Activated CD8-positive, alpha-beta T cell treated with anti-CD3 and anti-CD28 coated beads, Interleukin-2, amount 10 ng/mL, durations not matched to agents 7 days and 5 days (primary cell): ENCODE measurements at places on chromosomes 6 and 20.

GRCh38 chr20:4329232-4329631, 313.9 kb upstream of the RNF24 start:
- H3K27me3 ChIP-seq: peaks cover 6% of the 10 kb centered on the region
- no peaks in the 10 kb centered on the region for H3K4me1 ChIP-seq
- no peak for DNase-seq
- no peak overlapping the region for H3K4me3 ChIP-seq
- H3K27ac ChIP-seq: no peak overlapping the region

DNA sequence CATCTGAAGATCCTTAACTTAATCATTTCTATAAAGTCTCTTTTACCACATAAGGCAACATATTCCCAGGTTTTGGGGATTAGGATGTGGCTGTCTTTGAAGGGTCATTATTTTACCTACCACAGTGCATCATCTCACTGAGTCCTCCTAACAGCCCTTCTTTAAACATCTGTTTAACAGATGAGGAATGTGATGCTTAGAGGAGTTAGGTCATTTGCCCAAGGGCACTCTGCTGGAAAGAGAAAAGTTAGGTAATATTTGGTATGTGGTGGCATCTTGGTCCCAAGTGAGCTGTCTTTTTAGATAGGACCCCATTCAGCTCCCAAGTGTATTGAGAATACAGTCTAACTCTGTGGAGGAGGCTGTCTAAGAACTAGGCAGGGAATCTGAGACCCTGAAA, 11.0 kb downstream of the MMP24 start:
- no peak for DNase-seq
- peaks cover 3% of the 10 kb centered on the region for H3K27me3 ChIP-seq
- no peaks in the 10 kb centered on the region for H3K36me3 ChIP-seq
- H3K27ac ChIP-seq: no peak overlapping the region
- H3K4me3 ChIP-seq: no peak overlapping the region
- H3K4me1 ChIP-seq: peaks cover 8% of the 10 kb centered on the region

DNA sequence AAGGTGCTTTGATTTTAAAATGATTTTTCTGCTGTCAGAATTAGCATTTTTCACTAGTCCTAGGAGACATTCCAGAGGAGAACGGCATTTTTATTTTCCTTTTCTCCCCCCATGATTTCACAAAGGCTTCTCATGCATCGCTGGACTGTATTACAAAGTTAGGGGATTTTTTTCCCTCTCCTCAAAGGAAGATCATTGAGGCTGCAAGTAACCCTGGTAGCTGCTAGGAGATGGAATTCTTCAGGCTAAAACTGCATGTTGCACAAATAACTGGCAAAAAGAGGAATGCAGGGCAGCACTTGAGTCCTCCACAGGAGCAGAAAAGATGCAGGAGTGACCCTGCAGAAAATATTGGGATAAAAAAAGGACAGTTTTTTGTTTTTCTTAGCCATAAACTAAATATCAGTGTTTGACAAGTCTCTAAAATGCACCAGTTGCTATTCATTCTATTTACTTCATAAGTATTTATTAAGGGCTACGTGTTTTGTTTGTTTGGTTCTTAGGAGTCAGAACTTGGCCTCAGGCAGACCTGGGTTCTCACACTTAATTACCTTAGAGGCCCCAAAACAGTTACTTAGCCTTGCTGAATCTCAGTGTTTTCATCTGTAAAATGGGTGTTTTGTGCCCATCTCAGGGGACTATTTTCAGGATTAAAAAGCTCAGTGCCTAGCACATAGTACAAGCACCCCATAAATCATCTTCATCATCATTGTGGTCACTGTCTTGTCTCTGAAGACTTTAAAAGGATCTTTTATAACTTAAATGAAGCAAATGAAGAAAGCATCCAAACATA, 144.5 kb upstream of the ID4 start:
- H3K27me3 ChIP-seq: peaks cover 11% of the 10 kb centered on the region
- H3K27ac ChIP-seq: no peak overlapping the region
- H3K4me3 ChIP-seq: no peak overlapping the region
- H3K36me3 ChIP-seq: no peaks in the 10 kb centered on the region

- H3K27me3 ChIP-seq: peaks cover 5% of the 10 kb centered on the region
- H3K27ac ChIP-seq: no peak overlapping the region
- H3K4me1 ChIP-seq: no peaks in the 10 kb centered on the region
- peak; percentile 37 for DNase-seq
Measured at GRCh38 chr6:146700078-146700686, 101.4 kb downstream of the ADGB start.

GRCh38 chr6:90068703-90069523, 174.6 kb downstream of the GJA10 start:
- H3K4me1 ChIP-seq: peaks cover 82% of the 10 kb centered on the region
- H3K36me3 ChIP-seq: peaks cover 72% of the 10 kb centered on the region
- DNase-seq: no peak
- no peaks in the 10 kb centered on the region for H3K27me3 ChIP-seq
- peak overlapping the region; percentile 13 for H3K27ac ChIP-seq

GRCh38 chr6:18585032-18585573, 198.0 kb downstream of the RNF144B start:
- DNase-seq: no peak
- no peak overlapping the region for H3K4me3 ChIP-seq
- no peak overlapping the region for H3K27ac ChIP-seq
- H3K36me3 ChIP-seq: no peaks in the 10 kb centered on the region
- H3K4me1 ChIP-seq: no peaks in the 10 kb centered on the region

GRCh38 chr20:36491901-36492617, 49.3 kb upstream of the MYL9 start:
- H3K4me3 ChIP-seq: peak overlapping the region; percentile 57
- peak; percentile 84 for DNase-seq
- peaks cover 41% of the 10 kb centered on the region for H3K4me1 ChIP-seq
- no peaks in the 10 kb centered on the region for H3K27me3 ChIP-seq
- H3K36me3 ChIP-seq: peaks cover 2% of the 10 kb centered on the region

- DNase-seq: no peak
- no peaks in the 10 kb centered on the region for H3K36me3 ChIP-seq
- H3K27ac ChIP-seq: no peak overlapping the region
- no peak overlapping the region for H3K4me3 ChIP-seq
- peaks cover 43% of the 10 kb centered on the region for H3K27me3 ChIP-seq
Measured at GRCh38 chr6:7559651-7560385, 18.3 kb downstream of the DSP start.

GRCh38 chr6:16704401-16705045, 56.7 kb downstream of the ATXN1 start:
- H3K4me3 ChIP-seq: peak overlapping the region; percentile 43
- H3K27ac ChIP-seq: peak overlapping the region; percentile 8
- peaks cover 62% of the 10 kb centered on the region for H3K4me1 ChIP-seq
- peak; percentile 44 for DNase-seq
- peaks cover 11% of the 10 kb centered on the region for H3K36me3 ChIP-seq
- no peaks in the 10 kb centered on the region for H3K27me3 ChIP-seq
